Activated CD4-positive, alpha-beta T cell treated with anti-CD3 and anti-CD28 coated beads for 48 hours (primary cell): ENCODE measurements at places on chromosomes 5 and 9.

DNA sequence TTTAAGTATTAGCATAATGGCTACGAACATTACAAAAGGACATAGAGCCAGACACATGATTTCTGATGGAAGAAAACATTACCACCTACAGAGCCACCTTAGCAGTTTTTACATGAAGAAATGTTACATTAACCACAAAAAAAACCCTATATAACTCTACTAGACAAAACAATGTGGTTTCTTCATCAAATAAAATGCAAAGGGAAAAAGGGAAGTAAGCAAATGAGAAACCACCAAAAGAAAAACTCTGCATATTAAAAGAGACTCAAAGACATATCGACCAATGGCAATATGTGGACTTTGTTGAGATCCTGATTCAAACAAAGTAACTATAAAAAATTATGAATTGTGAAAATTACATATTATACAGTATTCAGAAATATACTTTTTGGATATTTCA, 132.7 kb downstream of the TSSK1B start:
- DNase-seq: no peak

- DNase-seq: peak; percentile 1
These were observed 23.3 kb upstream of the COL5A1 start for GRCh38 chr9:134618163-134618832.

- DNase-seq: no peak
These were observed 577 bp upstream of the CCDC112 start for GRCh38 chr5:115297031-115297430.

DNA sequence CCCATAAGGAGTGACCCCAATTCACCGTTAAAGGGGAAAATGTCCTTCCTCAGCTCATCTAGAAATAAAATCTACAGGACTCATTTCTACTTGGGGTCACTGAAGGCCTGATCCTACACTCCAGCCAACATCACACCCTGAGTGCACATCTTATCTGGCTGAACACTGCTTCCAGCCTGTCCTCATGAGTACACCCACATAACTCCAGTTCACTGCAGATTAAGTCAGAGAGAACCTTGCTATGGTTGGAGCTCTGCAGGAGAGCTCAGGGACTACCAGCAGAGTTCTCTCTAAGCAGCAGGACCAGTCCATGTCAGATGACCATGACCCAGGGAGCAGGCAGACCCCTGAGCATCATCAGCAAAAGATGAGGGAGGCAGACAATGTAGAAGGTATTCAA, 126.9 kb upstream of the MAP3K1 start:
- DNase-seq: no peak

DNA sequence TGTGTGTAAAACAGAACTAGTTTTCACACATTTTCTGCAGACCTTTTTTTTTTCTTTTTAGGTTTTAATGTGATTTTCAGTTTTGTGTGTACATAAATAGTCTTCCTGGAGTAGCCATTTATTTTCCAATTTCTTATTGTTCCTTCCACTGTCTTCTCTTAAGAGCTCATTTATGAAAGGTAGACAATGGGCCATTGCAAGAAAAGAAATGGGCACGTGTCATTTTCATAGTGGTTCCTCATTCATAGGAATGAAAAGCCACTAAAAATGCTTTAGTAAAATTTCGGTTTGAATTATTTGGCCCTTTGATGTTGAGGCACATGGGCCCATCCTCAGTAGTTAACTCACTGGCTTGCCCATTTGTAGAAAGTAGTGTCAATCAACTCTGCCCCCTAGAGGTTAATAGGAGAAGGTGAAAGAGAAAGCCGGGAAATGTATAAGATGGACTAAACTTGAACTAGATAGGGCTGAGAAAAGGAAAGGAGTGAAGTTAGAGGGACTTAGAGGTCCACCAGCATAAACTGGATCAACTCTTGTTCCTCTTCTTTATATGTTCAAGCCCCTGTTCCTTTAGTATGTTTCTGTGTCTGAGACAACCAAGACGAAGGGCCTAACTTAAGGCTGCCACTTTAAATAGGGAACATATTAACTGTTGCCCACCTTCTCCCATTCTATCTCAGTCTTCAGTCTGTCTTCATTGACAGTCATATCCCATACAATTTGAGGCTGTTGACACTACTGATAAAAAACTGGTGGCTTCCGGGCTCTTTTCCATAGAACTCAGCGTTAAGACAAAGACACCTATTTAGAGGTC, 72.6 kb downstream of the SMARCA2 start:
- DNase-seq: peak; percentile 20

- DNase-seq: no peak
These were observed 31.1 kb downstream of the DYNC2I2 start for GRCh38 chr9:128625391-128626146.

DNA sequence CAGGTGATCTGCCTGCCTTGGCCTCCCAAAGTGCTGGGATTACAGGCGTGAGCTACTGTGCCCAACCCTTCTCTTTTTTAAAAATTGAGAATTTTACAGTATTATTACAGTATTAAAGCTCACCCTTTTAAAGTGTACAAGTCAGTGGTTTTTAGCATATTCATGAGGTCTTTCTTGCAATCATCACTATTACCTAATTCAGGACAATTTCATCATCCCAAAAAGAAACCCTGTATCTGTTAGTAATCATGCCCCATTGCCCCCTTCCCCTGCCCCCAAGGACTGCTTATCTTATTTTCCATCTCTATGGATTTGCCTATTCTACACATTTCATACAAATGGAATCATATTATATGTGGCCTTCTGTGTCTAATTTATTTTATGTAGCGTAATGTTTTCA, 22.6 kb upstream of the MEGF9 start:
- DNase-seq: no peak
